Mesothelial cell of epicardium (in vitro differentiated cells): ENCODE measurements at places on chromosomes 2 and 18. TPM values are rescaled to one million over a fixed set of nuclear protein-coding genes. Genes with fewer than 3 reads are reported as not detected.
A peak's percentile ranks its signal among the peaks of the same experiment; 100 is the strongest.

NEURL3 gene
- total RNA-seq, result 0.13 TPM in 1 of 3 replicates, not detected in the others

ZSWIM2 gene
- total RNA-seq, result not detected in 3 replicates

SULT1C2 gene
- total RNA-seq, result 0.05 to 0.13 TPM in 2 of 3 replicates, not detected in the other

DNA sequence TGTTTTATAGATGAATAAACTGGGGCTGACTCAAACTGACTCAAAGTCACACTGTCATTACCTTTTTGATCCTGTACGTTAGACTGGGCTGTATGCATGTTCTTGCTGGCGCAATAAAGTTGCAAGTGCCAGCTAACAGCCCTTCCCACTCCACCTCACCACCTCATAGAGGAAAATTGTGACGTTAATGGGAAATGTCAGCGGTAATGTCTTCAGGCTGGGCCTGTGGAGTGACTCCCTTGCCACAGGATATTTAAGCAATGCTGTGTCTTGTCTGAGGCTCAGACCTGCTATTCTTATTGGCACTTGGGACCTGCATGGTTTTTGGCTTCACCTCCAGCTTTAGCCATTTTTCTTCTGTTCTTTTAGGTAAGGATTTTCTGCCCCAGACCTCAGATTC is 25.2 kb upstream of the CASP10 start:
- no peak overlapping the region for H3K4me3 ChIP-seq
- H3K4me1 ChIP-seq, result peaks cover 8% of the 10 kb centered on the region
- peak overlapping the region; percentile 87 for H3K27ac ChIP-seq
- peaks cover 3% of the 10 kb centered on the region for H3K36me3 ChIP-seq

- H3K27ac ChIP-seq, result no peak overlapping the region
- DNase-seq, result no peak
- no peaks in the 10 kb centered on the region for H3K36me3 ChIP-seq
- no peak overlapping the region for H3K4me3 ChIP-seq
- H3K27me3 ChIP-seq, result no peaks in the 10 kb centered on the region
Observed at GRCh38 chr2:217463402-217464075, 539.3 kb downstream of the TNS1 start.

- DNase-seq, result no peak
- no peak overlapping the region for H3K4me3 ChIP-seq
- no peaks in the 10 kb centered on the region for H3K36me3 ChIP-seq
- peaks cover 3% of the 10 kb centered on the region for H3K4me1 ChIP-seq
- H3K27ac ChIP-seq, result no peak overlapping the region
- H3K27me3 ChIP-seq, result no peaks in the 10 kb centered on the region
Observed at GRCh38 chr18:25662272-25662671, 310.3 kb upstream of the ZNF521 start.

- no peak overlapping the region for H3K4me3 ChIP-seq
- no peaks in the 10 kb centered on the region for H3K36me3 ChIP-seq
- H3K4me1 ChIP-seq, result peaks cover 16% of the 10 kb centered on the region
- no peak overlapping the region for H3K27ac ChIP-seq
- DNase-seq, result no peak
Observed at GRCh38 chr2:210548878-210549384, 7.5 kb upstream of the CPS1 start.

- no peaks in the 10 kb centered on the region for H3K27me3 ChIP-seq
- DNase-seq, result no peak
- H3K4me3 ChIP-seq, result no peak overlapping the region
- H3K4me1 ChIP-seq, result peaks cover 57% of the 10 kb centered on the region
- peak overlapping the region; percentile 35 for H3K27ac ChIP-seq
Observed at GRCh38 chr18:23145621-23146020, 10.3 kb downstream of the CABLES1 start.
